ENCODE measurements at places on chromosomes 11 and 22. TPM values are rescaled to one million over a fixed set of nuclear protein-coding genes. Genes with fewer than 3 reads are reported as not detected.

MAPK11 gene
- total RNA-seq, result 23.7 TPM

GRCh38 chr11:111574373-111575225, 27.6 kb upstream of the SIK2 start:
- no peak overlapping the region for H3K4me3 ChIP-seq
- H3K27me3 ChIP-seq, result no peaks in the 10 kb centered on the region
- H3K4me1 ChIP-seq, result peaks cover 17% of the 10 kb centered on the region
- H3K36me3 ChIP-seq, result no peaks in the 10 kb centered on the region
- no peak overlapping the region for H3K27ac ChIP-seq
- DNase-seq, result no peak

GPR83 gene
- total RNA-seq, result 0.07 TPM

GRCh38 chr11:44527476-44527875, 38.0 kb upstream of the CD82 start:
- no peaks in the 10 kb centered on the region for H3K36me3 ChIP-seq
- no peaks in the 10 kb centered on the region for H3K4me1 ChIP-seq
- DNase-seq, result no peak
- no peak overlapping the region for H3K27ac ChIP-seq
- H3K27me3 ChIP-seq, result peaks cover 91% of the 10 kb centered on the region
- H3K4me3 ChIP-seq, result no peak overlapping the region

Data from Calu3 (cell line).